ENCODE measurements at places on chromosomes 13 and 19.

GRCh38 chr13:78334059-78334458, 269.3 kb downstream of the POU4F1 start:
- no peak overlapping the region for H3K27ac ChIP-seq
- H3K36me3 ChIP-seq = no peaks in the 10 kb centered on the region
- no peak for DNase-seq
- no peak overlapping the region for H3K4me3 ChIP-seq

DNA sequence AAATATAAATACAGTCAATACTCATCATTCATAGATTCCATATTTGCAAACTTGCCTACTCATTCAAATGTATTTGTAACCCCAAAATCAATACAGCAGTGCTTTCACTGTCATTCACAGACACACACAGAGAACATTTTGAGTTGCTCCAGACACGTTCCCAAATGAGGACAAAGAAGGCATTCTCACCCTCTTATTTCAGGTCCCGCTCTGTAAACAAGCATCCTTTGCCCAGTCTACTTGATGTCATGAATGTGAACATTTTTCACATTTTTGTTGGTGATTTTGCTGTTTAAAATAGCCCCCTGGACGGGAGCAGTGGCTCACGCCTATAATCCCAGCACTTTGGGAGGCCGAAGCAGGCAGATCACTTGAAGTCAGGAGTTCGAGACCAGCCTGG, 15.5 kb downstream of the C19orf47 start:
- DNase-seq = no peak
- H3K27ac ChIP-seq = no peak overlapping the region
- H3K4me1 ChIP-seq = no peaks in the 10 kb centered on the region
- no peak overlapping the region for H3K4me3 ChIP-seq
- H3K27me3 ChIP-seq = no peaks in the 10 kb centered on the region
- no peaks in the 10 kb centered on the region for H3K36me3 ChIP-seq

- no peaks in the 10 kb centered on the region for H3K4me1 ChIP-seq
- no peak overlapping the region for H3K4me3 ChIP-seq
- no peak overlapping the region for H3K27ac ChIP-seq
- H3K27me3 ChIP-seq = no peaks in the 10 kb centered on the region
- DNase-seq = no peak
- H3K36me3 ChIP-seq = no peaks in the 10 kb centered on the region
Measured at GRCh38 chr19:7000333-7000732, 20.9 kb downstream of the MBD3L2B start.

GRCh38 chr19:41430922-41431321, 3.7 kb upstream of the B3GNT8 start:
- H3K36me3 ChIP-seq = no peaks in the 10 kb centered on the region
- DNase-seq = no peak
- peaks cover 7% of the 10 kb centered on the region for H3K4me1 ChIP-seq
- no peak overlapping the region for H3K4me3 ChIP-seq
- H3K27ac ChIP-seq = no peak overlapping the region
- no peaks in the 10 kb centered on the region for H3K27me3 ChIP-seq
